ENCODE measurements at places on chromosomes 16 and 17.

- no peak for DNase-seq
Measured at GRCh38 chr16:51402785-51403184, 251.7 kb upstream of the SALL1 start.

GRCh38 chr17:48835971-48836370 lies 5.1 kb downstream of the CALCOCO2 start:
- DNase-seq, result peak; percentile 95

DNA sequence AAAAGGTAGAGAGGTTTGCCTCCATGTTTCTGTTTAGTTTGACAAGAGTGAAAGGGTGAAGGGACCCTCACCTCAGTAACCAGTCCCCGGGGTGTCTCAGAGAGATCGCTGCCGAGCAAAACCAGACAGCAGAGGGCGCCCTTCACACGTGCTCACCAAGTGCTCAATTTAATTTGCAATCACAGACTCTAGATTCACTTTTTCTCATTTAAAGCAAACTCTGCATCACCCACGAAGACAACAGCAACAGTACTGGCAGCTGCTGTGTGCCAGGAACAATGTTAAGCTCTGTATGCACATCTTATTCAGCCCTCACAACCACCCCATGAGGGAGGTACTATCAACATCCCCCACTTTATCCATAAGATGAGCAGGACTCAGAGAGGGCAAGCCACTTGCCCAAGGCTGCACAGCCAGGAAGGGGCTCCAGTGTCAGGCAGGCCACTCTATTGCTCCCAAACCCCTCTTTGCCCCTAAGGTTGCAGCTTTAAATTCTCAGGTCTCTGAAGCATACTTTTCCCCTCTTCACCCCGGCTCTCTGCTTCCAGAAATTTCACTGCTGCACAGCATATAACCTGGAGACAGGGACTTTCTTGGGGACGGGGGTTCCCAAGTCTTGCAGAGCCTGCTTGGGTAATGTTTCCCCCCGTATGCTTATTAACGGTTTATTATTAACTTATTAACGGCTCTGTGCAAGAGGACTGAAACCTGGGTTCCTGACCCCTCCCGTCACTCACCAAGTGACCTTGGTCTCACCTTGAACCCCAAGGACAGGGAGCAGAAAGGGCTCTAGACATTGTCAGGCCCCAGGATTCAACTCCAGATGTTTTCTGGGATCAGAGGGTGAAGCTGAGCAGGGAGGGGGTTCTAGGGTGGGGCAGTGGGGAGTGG lies 70.9 kb downstream of the CNGB1 start:
- DNase-seq, result peak; percentile 28

DNA sequence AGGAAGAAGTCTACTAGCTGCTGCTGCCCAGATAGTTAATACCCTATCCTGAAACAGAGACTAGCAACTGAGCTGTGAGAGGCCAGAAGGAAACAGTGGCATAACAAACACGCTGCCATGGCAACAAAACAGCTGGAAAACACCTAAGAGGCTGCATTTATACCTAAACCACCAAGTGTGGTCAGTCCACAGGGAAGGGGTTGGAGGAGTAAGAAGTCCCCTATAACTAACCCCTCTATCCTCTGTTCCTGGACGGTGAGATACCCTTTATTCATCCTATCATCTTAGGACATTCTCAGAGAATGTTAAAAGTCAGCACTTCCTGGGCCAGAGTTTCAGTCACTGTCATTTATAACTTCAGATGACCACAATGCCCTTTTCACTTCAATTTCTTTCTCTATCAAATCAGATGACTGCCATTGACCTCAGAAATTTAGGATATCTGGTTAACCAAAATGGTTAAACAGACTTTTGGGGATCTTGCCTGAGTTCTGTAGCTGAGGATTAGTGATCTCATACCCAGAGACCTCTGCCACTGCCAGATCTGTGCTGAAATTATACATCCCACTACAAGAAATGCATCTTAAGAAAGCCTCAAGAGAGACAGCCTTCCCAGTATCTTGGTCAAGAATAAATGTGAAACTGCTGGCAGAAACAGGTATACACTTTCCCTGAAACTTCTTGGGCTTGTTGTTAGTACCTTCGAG lies 36.2 kb downstream of the STH start:
- DNase-seq, result no peak

- no peak for DNase-seq
Measured at GRCh38 chr16:65313936-65314626, 192.2 kb upstream of the CDH11 start.

DNA sequence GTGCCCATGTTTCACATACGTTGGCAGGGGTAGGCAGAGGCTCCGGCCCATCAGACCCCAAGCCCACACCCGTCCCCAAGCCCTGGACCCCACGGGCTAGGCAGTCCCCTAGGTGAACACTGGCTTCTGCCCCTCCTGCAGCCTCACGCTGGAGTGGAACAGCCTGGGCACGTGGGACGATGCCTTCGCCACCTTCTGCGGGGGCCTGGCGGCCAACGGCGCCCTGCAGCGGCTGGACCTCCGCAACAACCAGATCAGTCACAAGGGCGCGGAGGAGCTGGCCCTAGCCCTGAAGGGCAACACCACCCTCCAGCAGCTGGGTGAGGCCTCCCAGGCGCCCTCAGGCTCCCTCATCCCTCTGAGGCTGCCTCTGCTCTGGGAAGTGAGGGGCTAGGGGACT lies 1.8 kb downstream of the LRRC45 start:
- no peak for DNase-seq

Measured in NCI-H524 (cell line).